ENCODE measurements at places on chromosomes 4 and X. TPM values are rescaled to one million over a fixed set of nuclear protein-coding genes. Genes with fewer than 3 reads are reported as not detected.

DNA sequence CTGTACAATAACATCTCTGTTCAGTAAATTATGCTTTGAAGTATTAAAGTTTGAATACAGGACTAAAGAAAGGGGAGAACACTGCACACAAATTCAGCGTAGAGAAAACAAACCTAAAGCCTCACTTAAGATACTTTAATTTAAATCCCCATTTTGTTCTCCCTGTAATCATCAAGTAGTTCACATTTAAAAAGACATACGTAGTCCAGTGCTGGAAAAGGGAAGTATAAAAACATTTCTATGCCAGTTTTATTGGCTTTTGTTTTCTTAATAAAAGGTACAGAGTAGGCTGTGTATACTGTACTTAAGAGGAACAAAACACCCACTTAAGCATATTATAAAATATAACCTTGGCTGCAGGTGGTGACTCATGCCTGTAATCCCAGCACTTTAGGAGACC, 101.6 kb downstream of the FGF16 start:
- DNase-seq: no peak

DNA sequence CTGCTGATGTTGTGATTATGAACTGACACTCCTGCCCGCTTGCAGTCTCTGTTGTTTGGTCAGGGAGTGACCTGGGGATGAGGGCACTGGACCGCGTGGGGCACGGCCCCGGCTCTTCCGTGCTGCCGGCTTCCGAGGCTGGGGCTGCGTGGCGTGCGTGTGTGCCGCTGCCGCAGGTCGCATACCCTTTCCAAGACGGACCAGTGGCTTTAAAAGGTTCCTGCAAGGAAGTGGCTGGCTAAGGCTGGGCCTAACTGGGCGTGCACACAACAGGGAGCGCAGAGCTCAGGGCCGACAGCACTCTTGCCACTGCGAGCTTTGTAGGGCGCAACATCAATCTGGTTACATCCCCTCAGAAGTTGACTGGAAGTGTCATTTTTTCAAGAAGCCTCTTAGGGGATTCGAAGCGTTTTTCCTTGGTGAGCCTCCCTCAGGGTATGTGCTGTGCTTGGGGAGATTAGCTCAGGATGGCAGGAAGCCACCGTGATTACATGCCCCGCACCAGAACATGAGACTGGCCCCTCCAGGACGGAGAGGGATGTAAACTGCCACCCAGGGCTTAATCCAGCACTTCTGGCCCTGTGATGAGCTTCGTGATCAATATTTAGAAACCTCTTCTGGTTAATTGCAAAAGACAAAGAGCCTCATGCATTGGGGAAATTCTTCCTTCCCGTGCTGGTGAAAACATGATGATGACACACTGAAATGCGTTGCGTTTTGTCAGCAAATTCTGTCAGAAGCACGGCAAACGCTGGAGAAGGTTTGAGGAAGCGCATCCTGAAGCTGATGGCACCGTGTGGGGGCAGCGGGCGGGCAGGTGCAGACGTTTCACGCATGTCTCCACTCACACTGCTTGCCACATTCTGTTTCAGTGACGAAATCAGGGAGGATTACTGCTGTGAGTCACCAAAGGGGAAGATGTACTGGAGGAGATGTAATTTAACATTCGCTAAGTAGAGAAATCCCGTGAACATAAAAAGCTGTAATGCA, 11.1 kb downstream of the MAEA start:
- peak; percentile 76 for DNase-seq

GRCh38 chr4:41256740-41257256, at the start of gene UCHL1:
Gene UCHL1 (plus strand): TSS chr4:41256928. CDS start chr4:41256977, 49 bp downstream.
- peak; percentile 97 for DNase-seq

DNA sequence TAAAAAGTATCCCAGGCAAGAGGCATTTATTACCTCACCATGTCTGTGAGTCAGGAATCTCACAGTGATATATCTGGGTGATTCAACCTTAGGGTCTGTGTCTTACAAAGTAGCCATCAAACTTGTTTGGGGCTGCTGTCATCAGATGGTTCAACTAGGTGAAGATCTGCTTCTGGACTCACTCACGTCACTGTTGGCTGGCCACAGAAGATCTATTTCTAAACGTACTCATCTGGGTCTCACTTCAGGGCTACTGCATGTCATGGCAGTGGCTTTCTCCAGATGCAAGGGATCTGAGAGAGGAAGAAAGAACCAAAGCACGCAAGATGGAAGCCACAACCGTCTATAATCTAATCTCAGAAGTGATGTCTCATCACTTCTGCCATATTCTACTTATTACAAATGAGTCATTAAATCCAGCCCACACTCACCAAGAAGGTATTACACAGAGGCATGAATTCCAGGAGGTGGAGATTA, 267.8 kb upstream of the ANKRD50 start:
- DNase-seq: peak; percentile 14

- DNase-seq: no peak
These were observed 97.2 kb downstream of the ADAMTS3 start for GRCh38 chr4:72471816-72472215.

DNA sequence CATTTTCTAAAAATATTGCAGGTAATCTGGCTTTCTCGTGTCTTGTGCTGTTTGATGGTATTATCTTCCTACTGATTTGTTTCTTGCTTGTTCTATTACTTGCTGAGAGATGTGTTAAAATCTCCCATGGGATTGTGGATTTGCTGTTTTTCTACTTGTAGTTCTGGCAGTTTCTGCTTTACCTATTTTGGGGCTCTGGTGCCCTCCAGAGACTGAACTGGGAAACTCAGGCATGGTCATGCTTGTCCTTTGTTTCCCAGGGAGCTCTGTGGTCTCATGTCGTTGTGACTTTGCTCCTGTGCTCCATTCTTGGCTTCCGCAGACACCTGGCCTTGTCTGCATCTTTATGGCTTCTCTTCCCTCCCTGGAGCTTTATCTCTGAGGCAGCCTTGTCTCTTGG, 39.5 kb downstream of the NSD2 start:
- peak; percentile 19 for DNase-seq

GRCh38 chrX:136480383-136480782, 7.4 kb upstream of the BRS3 start:
- no peak for DNase-seq

- DNase-seq: no peak
These were observed 59.0 kb downstream of the ANXA10 start for GRCh38 chr4:168151327-168151726.

DNA sequence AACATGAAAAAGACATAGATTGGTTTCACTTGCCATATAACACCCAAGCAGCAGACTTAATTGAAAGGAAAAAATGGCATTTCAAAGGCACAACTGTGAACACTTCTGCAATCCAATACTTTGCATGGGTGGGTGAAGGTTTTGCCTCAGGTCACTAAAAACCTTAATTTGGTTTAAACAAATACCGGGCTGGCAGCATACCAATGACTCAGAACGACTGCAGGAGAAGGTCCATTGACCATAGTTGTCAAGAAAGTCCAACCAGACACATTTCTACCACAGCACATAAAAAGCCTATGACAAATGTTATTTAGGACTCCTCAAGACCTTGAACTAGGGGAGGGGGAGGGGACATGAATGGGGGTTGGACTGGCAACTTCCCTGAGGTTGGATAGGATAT, 183.6 kb upstream of the TRPC5 start:
- DNase-seq: no peak

GRCh38 chr4:22474636-22475310, 41.1 kb downstream of the ADGRA3 start:
- DNase-seq: no peak

- DNase-seq: no peak
These were observed 48.0 kb upstream of the NAP1L5 start for GRCh38 chr4:88745581-88746163.

- DNase-seq: peak; percentile 74
These were observed 39.3 kb downstream of the AFM start for GRCh38 chr4:73520821-73521220.

- DNase-seq: peak; percentile 21
These were observed 9.3 kb upstream of the SAT1 start for GRCh38 chrX:23773601-23774175.

SATL1 gene
- total RNA-seq: not detected

P2RY4 gene
- total RNA-seq: not detected

ZFYVE28 gene
- total RNA-seq: 0.97 TPM

SUPT20HL2 gene
- total RNA-seq: not detected

GDPD2 gene
- not detected for total RNA-seq

TMEM271 gene
- not detected for total RNA-seq

CTPS2 gene
- 11.9 TPM for total RNA-seq

CCDC110 gene
- total RNA-seq: 0.06 TPM

GAB3 gene
- 0.11 TPM for total RNA-seq

ETDA gene
- total RNA-seq: not detected

SLC9B1 gene
- total RNA-seq: not detected
